CD4-positive, alpha-beta T cell treated with Interleukin-6 at 100 ng/mL for 8 hours (primary cell): ENCODE measurements at places on chromosomes 1 and 21.

DNA sequence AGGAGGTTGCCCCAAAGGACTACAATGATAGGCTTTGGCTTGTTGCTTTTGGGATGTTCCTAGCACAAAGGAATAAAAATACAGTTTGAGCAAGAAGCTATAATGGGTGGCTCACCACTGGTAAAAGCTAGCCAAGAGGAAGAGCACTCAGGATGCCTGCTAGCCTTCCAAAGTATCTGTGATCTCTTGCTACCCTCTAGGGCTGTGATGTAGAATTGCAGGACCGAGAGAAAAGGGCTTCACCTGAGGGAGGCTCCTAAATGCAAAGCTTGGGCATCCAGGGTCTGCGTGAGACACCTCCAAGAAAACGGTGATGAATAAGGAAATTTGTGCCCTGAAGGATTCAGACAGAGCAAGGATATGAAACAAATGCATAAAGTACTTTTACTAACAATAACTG is 17.7 kb downstream of the IVL start:
- no peak for DNase-seq

- DNase-seq = no peak
These were observed 11.0 kb upstream of the CDC42 start for GRCh38 chr1:22041505-22041904.

GRCh38 chr1:111202366-111202706 is 1.9 kb upstream of the DENND2D start:
- no peak for DNase-seq

- DNase-seq = no peak
These were observed 29.2 kb downstream of the DNASE2B start for GRCh38 chr1:84427250-84428188.

DNA sequence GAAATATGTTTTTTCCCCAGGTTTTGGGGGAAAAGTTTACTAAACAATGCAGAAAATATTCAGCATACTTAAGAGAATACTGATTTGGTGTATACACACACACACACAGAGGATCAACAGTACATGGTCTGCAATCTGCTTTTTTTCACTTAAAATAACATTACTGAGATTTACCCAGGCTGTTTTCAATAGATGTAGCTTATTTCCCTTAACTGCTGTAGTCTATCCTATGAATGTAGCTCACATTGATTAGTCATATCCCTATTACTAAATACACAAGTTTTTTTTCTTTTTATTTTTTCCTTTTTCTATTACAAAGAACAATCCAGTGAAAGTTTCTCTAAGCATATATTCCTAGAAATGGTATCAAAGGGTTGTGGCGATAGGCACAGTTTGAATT is 266.7 kb upstream of the GREM2 start:
- DNase-seq = no peak
